ENCODE measurements at places on chromosomes 2 and 18. TPM values are rescaled to one million over a fixed set of nuclear protein-coding genes. Genes with fewer than 3 reads are reported as not detected.

- H3K4me1 ChIP-seq: no peaks in the 10 kb centered on the region
- no peak overlapping the region for H3K27ac ChIP-seq
- no peak for ATAC-seq
- H3K4me3 ChIP-seq: no peak overlapping the region
- H3K27me3 ChIP-seq: no peaks in the 10 kb centered on the region
Measured at GRCh38 chr2:170215021-170215420, 37.1 kb downstream of the MYO3B start.

DNA sequence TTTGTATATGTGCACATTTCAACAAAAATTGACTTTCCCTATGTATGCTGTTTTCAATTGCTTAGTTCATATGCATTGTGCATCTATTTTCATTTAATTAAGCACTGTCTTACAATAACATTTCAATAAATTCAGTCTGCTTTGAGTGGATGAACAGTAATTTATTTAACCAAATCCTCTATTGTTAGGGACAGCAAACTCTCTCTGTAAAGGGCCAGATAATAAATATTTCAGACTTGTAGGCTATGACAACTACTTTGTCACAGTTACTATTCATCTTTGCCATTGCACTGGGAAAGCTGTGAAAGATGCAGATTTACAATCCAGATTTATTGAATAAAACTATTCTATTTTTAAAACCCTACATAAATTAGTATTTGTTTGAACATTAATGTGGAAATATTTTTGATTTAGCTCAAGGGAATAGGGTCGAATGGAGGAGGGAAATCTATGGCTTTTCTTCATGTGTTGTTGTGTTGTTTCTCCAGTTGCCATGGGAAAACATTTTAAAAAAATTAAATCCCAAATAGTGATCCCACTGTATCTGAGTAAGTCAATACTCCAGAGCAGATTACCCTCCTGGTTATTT, 14.2 kb upstream of the RAB27B start:
- H3K36me3 ChIP-seq: no peaks in the 10 kb centered on the region
- H3K27me3 ChIP-seq: no peaks in the 10 kb centered on the region
- no peak overlapping the region for H3K4me3 ChIP-seq

DNA sequence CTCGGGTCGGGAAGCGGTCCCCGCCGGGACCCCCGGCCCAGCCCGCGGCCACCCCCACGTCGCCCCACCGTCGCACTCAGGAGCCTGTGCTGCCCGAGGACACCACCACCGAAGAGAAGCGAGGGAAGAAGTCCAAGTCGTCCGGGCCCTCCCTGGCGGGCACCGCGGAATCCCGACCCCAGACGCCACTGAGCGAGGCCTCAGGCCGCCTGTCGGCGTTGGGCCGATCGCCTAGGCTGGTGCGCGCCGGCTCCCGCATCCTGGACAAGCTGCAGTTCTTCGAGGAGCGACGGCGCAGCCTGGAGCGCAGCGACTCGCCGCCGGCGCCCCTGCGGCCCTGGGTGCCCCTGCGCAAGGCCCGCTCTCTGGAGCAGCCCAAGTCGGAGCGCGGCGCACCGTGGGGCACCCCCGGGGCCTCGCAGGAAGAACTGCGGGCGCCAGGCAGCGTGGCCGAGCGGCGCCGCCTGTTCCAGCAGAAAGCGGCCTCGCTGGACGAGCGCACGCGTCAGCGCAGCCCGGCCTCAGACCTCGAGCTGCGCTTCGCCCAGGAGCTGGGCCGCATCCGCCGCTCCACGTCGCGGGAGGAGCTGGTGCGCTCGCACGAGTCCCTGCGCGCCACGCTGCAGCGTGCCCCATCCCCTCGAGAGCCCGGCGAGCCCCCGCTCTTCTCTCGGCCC, 13.6 kb downstream of the SPEG start:
- H3K4me3 ChIP-seq: peak overlapping the region; percentile 48
- peak overlapping the region; percentile 99 for H3K27ac ChIP-seq
- no peak for ATAC-seq
- peaks cover 5% of the 10 kb centered on the region for H3K36me3 ChIP-seq
- no peaks in the 10 kb centered on the region for H3K4me1 ChIP-seq

DNA sequence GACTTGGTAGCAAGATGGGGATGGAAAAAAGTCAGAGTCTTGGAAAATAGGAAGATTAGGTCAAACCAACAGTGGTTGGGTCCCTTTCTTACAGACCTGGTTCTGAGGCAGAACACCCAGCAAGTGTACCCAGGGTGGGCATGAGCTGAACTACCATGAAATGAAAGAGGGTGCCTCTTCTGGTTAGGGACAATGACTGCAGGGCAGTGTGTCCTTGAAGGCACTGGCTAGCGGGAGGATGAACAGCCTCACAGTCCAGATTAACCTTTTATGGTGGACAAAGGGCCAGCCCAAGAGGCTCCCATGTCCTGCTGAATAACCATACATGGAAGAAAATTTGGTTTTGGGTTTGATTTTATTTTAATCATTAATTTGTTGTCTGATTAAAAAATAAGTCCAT, 61.8 kb upstream of the CCDC85A start:
- H3K4me3 ChIP-seq: no peak overlapping the region
- no peaks in the 10 kb centered on the region for H3K4me1 ChIP-seq
- peaks cover 5% of the 10 kb centered on the region for H3K27me3 ChIP-seq
- no peak overlapping the region for H3K27ac ChIP-seq

GRCh38 chr2:1995584-1995983, 251.3 kb upstream of the PXDN start:
- H3K4me1 ChIP-seq: no peaks in the 10 kb centered on the region
- H3K36me3 ChIP-seq: no peaks in the 10 kb centered on the region
- no peak for ATAC-seq
- H3K4me3 ChIP-seq: no peak overlapping the region
- H3K27me3 ChIP-seq: peaks cover 15% of the 10 kb centered on the region
- no peak overlapping the region for H3K27ac ChIP-seq

DNA sequence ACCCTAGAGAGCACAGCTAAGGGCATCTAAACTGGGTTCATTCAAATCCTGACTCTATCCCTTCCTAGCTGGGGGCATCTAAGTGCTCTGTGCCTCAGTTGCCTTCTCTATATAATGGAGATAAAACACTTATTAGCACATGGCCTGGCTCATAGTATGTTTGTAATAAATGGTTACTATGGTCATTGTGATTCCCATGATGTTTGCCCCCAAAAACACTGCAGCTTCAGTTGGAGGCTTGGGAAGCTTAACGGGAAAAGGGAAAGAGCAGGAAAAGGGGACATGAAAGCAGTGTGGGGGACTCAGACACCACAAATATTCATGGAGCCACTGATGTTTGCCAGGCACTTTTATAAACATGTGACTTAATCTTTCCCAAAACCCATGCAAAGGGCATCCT, 118.1 kb downstream of the INHBB start:
- H3K4me3 ChIP-seq: no peak overlapping the region
- H3K27ac ChIP-seq: no peak overlapping the region
- no peaks in the 10 kb centered on the region for H3K4me1 ChIP-seq
- ATAC-seq: no peak
- H3K36me3 ChIP-seq: no peaks in the 10 kb centered on the region
- peaks cover 14% of the 10 kb centered on the region for H3K27me3 ChIP-seq

DNA sequence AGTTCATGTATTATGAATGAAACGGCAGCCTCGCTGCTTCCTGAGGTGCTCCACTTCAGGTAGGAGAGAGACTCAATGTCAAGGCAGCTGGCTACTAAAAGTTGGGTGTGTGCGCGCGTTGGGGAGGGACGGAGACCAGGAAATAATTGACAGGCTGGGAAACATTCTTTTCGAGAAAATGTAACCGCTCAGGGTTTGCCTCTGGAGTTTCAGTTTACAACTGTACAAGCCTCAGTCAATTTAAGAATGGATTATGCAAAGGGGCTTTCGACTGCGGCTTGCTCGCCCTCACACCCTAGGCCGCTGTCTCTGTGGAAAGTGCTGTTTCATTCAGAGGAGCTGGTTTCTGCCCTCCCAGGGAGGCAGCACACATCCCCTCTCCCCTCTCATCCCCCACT, 4.4 kb upstream of the SPRED2 start:
- peak overlapping the region; percentile 84 for H3K27ac ChIP-seq
- peak overlapping the region; percentile 62 for H3K4me3 ChIP-seq
- ATAC-seq: no peak
- H3K27me3 ChIP-seq: no peaks in the 10 kb centered on the region

DNA sequence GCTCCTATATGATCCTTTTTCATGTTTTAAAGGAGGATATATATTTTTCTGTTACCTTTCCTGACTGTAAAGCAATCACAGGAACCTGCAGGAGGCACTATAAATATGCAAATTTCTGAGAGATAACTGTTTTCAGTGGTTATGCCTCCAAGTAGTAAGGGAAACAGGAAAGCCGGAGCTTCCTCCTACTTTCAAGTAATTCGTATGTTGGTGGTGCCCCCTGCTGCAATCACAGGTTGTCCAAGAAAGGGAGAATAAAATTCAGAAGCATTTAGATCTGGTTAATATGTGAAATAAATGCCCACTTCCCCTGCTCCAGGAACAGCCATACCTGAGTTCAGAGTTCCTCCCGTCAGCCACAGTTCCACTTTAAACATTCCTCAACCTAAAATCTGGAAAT, 12.0 kb upstream of the BCL11A start:
- no peak for ATAC-seq
- no peaks in the 10 kb centered on the region for H3K36me3 ChIP-seq
- peaks cover 11% of the 10 kb centered on the region for H3K4me1 ChIP-seq
- H3K4me3 ChIP-seq: no peak overlapping the region
- peaks cover 92% of the 10 kb centered on the region for H3K27me3 ChIP-seq

GRCh38 chr2:135997380-135997779, 12.0 kb upstream of the DARS1 start:
- no peak overlapping the region for H3K27ac ChIP-seq
- no peak overlapping the region for H3K4me3 ChIP-seq
- H3K4me1 ChIP-seq: peaks cover 3% of the 10 kb centered on the region
- H3K36me3 ChIP-seq: no peaks in the 10 kb centered on the region
- no peaks in the 10 kb centered on the region for H3K27me3 ChIP-seq

The TMEM185B gene
- total RNA-seq: 23.6 TPM

The RAB3GAP1 gene
- 76.9 TPM for total RNA-seq

GRCh38 chr2:11163439-11164317, 8.4 kb downstream of the SLC66A3 start:
- H3K4me1 ChIP-seq: no peaks in the 10 kb centered on the region
- ATAC-seq: no peak
- no peak overlapping the region for H3K4me3 ChIP-seq
- H3K27ac ChIP-seq: no peak overlapping the region
- H3K27me3 ChIP-seq: no peaks in the 10 kb centered on the region

DNA sequence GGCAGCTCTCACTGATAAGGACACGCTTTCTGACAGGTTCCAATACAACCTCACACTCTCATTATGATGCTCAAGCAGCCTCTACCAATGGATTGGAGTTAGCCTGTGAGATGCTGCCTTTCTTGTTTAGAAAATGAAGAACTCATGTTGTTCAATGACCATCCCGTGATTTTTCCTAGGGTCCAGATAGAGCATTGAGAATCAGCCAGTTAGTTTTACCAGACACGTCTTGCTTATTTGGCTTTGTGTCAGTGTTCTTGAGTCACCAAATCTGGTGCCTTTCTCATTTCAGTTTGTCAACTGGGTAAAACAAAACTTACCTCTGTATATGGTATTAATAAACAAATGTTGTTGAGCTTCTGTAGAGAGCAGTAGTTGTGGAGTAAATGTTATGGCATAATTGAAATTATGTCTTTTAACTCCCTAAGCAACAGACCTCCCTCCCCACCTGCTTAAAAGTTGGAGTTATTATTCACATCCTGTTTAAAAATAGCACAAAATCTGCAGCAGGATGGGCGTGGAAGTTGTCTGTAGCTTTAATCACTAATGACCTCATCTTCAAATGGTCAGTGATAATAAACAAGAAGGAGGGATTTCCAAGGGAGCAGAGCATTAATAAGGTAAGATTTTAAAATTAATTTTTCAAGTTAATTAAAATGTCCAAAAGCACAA, 167.3 kb downstream of the HRH4 start:
- no peaks in the 10 kb centered on the region for H3K4me1 ChIP-seq
- no peak overlapping the region for H3K4me3 ChIP-seq
- H3K27ac ChIP-seq: no peak overlapping the region
- no peak for ATAC-seq

DNA sequence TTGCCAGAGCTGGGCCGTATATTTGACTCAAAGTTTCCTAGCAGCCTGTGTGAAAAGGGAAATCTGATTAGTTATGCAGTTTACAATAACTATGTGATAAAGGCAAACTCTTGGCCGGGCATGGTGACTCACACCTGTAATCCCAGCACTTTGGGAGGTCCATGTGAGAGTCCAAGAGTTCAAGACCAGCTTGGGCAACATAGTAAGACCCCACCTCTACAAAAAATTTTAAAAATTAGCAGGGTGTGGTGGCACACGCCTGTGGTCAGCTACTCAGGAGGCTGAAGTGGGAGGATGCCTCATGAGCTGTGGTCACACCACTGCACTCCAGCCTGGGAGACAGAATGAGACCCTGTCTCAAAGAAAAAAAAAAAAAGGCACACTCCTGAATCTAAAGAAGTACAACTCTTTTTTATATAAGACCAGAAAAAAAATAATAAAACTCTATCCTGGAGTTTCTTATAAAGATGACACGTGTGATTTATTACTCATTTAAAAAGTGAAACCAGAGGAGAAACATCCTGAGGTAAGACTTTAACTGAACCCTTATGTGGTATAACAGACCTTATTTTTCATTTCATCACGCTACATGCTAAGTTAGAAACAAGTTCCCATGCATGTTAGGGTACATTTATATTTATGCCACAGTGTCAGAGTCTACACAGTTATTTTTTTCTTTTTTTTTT, 32.6 kb upstream of the KCMF1 start:
- no peaks in the 10 kb centered on the region for H3K27me3 ChIP-seq
- no peak overlapping the region for H3K4me3 ChIP-seq
- no peaks in the 10 kb centered on the region for H3K4me1 ChIP-seq

GRCh38 chr2:200964498-200964897, 1.0 kb upstream of the ORC2 start:
- H3K27ac ChIP-seq: peak overlapping the region; percentile 90
- H3K4me3 ChIP-seq: peak overlapping the region; percentile 64
- peaks cover 5% of the 10 kb centered on the region for H3K4me1 ChIP-seq
- H3K36me3 ChIP-seq: no peaks in the 10 kb centered on the region

- H3K4me1 ChIP-seq: no peaks in the 10 kb centered on the region
- ATAC-seq: no peak
- no peaks in the 10 kb centered on the region for H3K27me3 ChIP-seq
- H3K36me3 ChIP-seq: no peaks in the 10 kb centered on the region
- H3K27ac ChIP-seq: no peak overlapping the region
- H3K4me3 ChIP-seq: no peak overlapping the region
Measured at GRCh38 chr2:224556381-224556780, 28.8 kb downstream of the CUL3 start.

DNA sequence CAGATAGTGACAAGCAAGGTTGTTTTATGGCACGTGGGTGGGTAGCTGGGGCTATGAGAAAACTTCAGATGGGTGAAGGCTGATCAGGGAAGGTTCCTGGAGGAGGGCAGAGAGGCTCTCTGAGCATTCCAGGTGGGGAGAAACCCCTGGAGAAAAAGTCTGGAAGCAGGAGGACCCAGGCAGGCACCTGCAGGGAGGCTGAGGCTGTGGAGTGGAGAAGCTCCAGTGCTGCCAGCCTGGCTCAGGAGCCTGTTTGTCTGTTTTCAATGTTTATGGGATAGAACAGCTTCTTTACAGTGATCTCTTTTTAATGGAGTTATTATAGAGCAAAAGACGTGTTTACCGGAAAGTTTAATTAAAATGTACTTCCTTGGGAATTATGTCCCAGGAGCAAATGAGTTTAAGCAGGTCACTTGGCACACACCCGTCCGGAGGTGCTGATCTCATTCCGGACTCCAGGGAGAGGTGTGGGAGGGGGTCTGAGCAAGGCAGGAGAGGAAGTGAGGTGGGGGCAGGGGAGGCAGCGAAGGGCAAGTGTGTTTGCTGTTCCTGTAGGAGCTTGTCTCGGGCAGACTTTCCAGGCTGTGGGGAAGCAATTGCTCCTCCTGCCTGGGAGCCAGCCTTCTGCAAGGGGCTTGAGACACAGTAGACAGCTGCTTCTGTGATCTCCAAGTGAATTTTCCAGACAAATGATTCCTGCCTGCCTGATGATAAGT, 239.5 kb downstream of the MYCN start:
- no peaks in the 10 kb centered on the region for H3K27me3 ChIP-seq
- no peaks in the 10 kb centered on the region for H3K36me3 ChIP-seq
- no peaks in the 10 kb centered on the region for H3K4me1 ChIP-seq
- no peak for ATAC-seq
